ENCODE measurements at places on chromosomes 2 and 18.

- no peak for DNase-seq
- no peak overlapping the region for H3K27ac ChIP-seq
These were observed 113.5 kb downstream of the EFEMP1 start for GRCh38 chr2:55809875-55810621.

GRCh38 chr2:147872967-147873366 is 28.1 kb downstream of the ACVR2A start:
- peaks cover 46% of the 10 kb centered on the region for H3K4me1 ChIP-seq
- DNase-seq: no peak
- H3K4me3 ChIP-seq: no peak overlapping the region
- H3K27ac ChIP-seq: no peak overlapping the region
- H3K36me3 ChIP-seq: peaks cover 4% of the 10 kb centered on the region

GRCh38 chr18:47719096-47719780 is 211.2 kb downstream of the SMAD2 start:
- H3K27ac ChIP-seq: no peak overlapping the region
- H3K4me1 ChIP-seq: no peaks in the 10 kb centered on the region
- no peak overlapping the region for H3K4me3 ChIP-seq
- H3K27me3 ChIP-seq: peaks cover 4% of the 10 kb centered on the region
- no peaks in the 10 kb centered on the region for H3K36me3 ChIP-seq
- DNase-seq: no peak

DNA sequence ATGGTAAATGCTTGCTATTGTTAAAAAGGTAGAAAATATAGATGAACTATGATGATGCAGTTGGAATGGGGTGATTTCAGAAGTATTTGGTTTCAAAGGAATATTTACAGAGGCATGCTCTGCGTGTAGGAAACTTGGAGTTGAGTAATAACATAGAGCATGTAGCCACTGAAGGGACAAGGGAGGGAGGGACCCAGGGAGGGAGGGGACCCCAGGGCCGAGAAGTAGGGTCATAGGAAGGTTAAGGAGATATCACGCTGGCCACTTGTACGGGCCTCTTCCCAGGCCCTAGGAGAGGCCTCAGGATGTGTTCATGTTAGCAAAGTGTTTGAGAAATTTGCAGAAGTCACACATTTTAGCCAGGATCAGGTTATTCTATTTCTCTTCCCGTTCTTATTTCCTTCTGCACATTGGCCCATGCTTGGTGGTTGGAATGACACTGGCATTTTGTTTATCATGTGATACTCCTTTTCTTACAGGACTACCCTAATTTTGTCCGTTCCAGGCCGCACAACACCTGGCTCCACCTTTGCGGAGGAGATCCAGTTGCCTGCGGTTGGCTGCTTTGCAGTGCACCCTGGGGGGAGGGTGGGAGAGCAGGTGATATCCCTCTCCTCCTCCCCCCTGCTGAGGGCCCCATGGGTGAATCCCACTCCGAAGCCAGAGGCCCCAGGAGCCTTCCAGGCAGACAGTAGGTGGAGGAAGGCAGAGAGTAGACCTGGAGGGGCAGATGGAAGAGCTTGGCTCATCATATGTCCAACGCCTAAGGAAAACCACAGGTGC is 16.9 kb upstream of the ACKR3 start:
- H3K36me3 ChIP-seq: peaks cover 12% of the 10 kb centered on the region
- no peak for DNase-seq
- peaks cover 91% of the 10 kb centered on the region for H3K4me1 ChIP-seq
- H3K4me3 ChIP-seq: no peak overlapping the region
- no peaks in the 10 kb centered on the region for H3K27me3 ChIP-seq

DNA sequence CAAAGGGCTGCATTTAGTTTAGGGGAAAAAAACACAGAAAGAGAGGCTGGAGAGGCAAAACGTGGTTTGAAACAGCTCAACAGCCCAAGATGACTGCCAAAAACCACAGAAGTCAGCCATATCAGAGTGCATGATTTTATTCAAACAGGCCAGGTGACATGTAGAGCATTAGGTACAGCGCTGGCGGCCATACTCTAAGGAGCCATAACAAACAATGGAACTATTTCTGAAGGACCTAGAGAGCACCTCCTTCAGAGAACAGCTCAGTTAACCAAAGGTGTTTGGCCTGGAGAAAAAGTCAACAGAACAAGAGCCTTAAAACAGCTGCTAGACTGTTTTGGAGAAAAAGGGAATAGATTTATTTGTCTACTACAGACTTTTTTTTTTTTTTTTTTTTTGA is 2.6 kb downstream of the THADA start:
- H3K4me1 ChIP-seq: peaks cover 43% of the 10 kb centered on the region
- H3K27me3 ChIP-seq: no peaks in the 10 kb centered on the region
- H3K27ac ChIP-seq: peak overlapping the region; percentile 79
- peaks cover 71% of the 10 kb centered on the region for H3K36me3 ChIP-seq
- DNase-seq: no peak

DNA sequence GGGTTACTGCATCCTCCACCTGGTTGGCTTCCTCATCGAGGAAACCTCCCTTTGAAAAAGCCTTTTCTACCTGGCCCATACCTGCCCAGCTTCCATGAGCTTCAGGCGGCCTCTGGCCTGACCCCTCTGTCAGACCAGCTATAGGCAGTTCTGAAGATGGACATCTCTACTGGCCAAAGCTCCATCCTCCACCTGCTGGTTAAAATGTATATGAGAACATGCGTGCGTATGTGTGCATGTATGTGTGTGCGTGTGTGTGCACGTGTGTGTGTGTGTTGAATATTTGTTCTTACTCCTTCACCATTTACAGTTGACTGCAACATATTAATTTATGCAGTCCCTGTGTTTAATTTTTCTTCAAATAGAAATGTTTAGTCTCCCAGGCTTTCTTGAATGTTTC is 642.4 kb upstream of the RAB6C start:
- H3K4me3 ChIP-seq: no peak overlapping the region
- H3K27ac ChIP-seq: no peak overlapping the region
- no peaks in the 10 kb centered on the region for H3K4me1 ChIP-seq
- no peaks in the 10 kb centered on the region for H3K27me3 ChIP-seq
- DNase-seq: no peak
- no peaks in the 10 kb centered on the region for H3K36me3 ChIP-seq

- H3K4me1 ChIP-seq: no peaks in the 10 kb centered on the region
- no peak overlapping the region for H3K27ac ChIP-seq
- no peak for DNase-seq
These were observed 576.5 kb downstream of the EPHA4 start for GRCh38 chr2:220995581-220995980.

DNA sequence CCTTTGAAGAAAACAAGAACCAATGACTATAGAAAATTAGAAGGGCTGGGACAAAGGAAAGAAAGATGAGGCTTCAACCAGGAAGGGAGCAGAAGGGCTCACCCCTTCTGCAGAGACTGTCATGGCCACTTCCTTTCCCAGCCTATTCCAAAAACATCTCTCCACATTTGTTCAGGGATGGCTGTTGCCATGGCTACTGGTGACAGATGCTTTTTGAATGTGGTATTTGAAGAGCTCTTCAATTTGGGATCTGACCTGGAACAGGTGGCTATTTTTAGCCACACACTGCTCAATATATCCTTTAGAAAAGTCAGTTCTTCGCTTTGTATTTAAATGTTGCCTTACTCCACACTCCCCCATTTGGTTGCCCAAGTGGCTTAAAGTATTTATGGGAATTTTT is 64.1 kb upstream of the LCLAT1 start:
- no peaks in the 10 kb centered on the region for H3K36me3 ChIP-seq
- H3K4me3 ChIP-seq: no peak overlapping the region
- DNase-seq: no peak
- no peaks in the 10 kb centered on the region for H3K27me3 ChIP-seq

DNA sequence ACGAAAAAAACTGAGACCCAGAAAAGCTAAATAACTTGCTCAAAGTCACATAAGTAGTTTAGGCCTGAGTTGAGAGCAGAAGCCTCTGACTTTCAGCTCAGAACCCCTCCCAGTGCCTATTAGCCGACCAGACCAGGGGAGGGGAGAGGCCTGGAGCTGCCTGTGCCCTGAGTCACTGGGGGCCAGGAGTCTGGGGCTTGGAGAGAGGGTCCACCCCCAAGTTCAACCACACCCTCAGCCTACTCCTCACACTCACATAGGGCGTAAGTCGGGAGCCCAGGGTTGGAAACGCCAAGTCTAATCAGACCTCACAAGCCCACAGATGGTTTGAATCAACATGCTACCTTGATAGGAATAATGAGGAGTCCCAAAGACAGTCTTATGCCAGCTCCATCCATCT is 12.6 kb upstream of the PKDCC start:
- H3K36me3 ChIP-seq: no peaks in the 10 kb centered on the region
- H3K27me3 ChIP-seq: peaks cover 13% of the 10 kb centered on the region
- H3K27ac ChIP-seq: no peak overlapping the region
- DNase-seq: no peak
- no peak overlapping the region for H3K4me3 ChIP-seq
- H3K4me1 ChIP-seq: no peaks in the 10 kb centered on the region

- peak overlapping the region; percentile 90 for H3K27ac ChIP-seq
- peaks cover 92% of the 10 kb centered on the region for H3K4me1 ChIP-seq
- H3K27me3 ChIP-seq: no peaks in the 10 kb centered on the region
These were observed 9.7 kb downstream of the SMAD7 start for GRCh38 chr18:48940854-48941611.

DNA sequence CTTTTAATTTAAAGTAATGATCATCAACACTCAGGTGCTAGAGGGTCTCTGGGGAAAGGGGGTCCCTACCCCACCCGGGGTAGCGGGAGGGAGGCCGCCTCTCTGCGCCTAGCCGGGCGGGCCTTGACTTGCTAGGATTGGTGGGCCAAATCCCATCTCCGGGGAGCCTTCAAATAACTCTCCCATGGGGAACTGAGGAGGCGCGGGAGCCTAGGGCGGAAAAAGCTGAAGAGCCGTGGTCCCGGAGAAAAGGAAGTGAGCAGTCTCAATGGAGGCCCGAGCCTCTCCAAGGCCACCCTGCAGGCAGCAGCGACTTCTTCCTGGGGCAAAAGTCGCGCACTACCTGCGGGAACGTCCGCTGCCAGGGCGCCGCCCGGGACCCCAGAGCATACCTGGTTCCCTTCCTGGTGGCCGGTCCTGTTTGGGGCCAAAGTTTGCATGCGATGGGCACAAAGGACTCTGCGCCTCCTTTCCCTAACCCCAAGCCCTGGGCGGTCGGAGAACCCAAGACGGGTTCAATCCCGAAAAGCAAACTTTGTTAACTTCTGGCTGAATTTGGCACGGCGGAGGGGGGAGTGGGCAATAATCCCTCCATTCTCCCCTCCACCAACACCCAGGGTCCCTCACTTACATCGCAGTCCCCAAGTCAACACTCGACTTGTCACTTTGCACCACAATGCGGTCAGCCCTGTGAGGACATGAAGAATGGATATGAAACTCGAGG is 13.6 kb downstream of the EN1 start:
- no peaks in the 10 kb centered on the region for H3K36me3 ChIP-seq
- peaks cover 18% of the 10 kb centered on the region for H3K4me1 ChIP-seq
- H3K27ac ChIP-seq: no peak overlapping the region
- peaks cover 95% of the 10 kb centered on the region for H3K27me3 ChIP-seq
- DNase-seq: no peak

- no peak for DNase-seq
- no peaks in the 10 kb centered on the region for H3K27me3 ChIP-seq
- no peaks in the 10 kb centered on the region for H3K36me3 ChIP-seq
- H3K4me1 ChIP-seq: no peaks in the 10 kb centered on the region
- H3K27ac ChIP-seq: no peak overlapping the region
These were observed 940.5 kb upstream of the DDX18 start for GRCh38 chr2:116874021-116874420.

- peaks cover 9% of the 10 kb centered on the region for H3K4me1 ChIP-seq
- H3K27ac ChIP-seq: peak overlapping the region; percentile 18
- H3K27me3 ChIP-seq: no peaks in the 10 kb centered on the region
- DNase-seq: no peak
These were observed 8.5 kb downstream of the STEAP3 start for GRCh38 chr2:119231975-119232665.

GRCh38 chr18:4004183-4004829 is 450.8 kb downstream of the DLGAP1 start:
- H3K27me3 ChIP-seq: peaks cover 30% of the 10 kb centered on the region
- H3K27ac ChIP-seq: no peak overlapping the region
- H3K4me3 ChIP-seq: no peak overlapping the region
- H3K36me3 ChIP-seq: no peaks in the 10 kb centered on the region
- peaks cover 4% of the 10 kb centered on the region for H3K4me1 ChIP-seq
- no peak for DNase-seq

- H3K27me3 ChIP-seq: no peaks in the 10 kb centered on the region
- H3K36me3 ChIP-seq: peaks cover 60% of the 10 kb centered on the region
- H3K4me3 ChIP-seq: no peak overlapping the region
These were observed 40.0 kb upstream of the MCM6 start for GRCh38 chr2:135916207-135916606.

DNA sequence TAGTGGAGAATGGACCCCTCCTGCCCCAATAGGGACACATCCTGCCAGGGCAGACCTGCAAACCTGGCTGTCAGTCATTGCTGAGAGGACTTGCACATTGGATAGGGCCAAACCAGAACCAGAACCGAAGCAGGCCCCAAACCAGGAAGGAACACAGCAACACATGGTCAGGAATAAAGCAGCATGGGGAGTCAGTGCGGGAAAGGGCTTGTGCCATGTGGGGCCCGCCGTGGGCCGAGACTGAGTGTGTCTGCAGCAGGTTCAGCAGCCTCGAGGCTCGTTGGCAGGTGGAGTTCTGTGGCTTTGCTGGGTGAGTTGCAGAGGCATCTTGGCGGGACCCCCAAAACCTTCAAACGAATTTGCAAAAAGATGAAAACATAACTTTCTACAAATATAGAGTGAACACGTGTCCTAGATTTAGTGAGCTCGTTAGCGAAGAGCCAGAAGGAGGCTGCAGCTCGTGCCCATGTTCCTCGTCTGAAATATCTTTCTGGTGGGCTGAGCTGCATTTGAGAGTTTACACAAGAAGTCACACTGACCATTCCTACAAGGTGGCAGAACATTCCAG is 44.9 kb upstream of the LDLRAD4 start:
- H3K4me3 ChIP-seq: no peak overlapping the region
- peaks cover 26% of the 10 kb centered on the region for H3K4me1 ChIP-seq

DNA sequence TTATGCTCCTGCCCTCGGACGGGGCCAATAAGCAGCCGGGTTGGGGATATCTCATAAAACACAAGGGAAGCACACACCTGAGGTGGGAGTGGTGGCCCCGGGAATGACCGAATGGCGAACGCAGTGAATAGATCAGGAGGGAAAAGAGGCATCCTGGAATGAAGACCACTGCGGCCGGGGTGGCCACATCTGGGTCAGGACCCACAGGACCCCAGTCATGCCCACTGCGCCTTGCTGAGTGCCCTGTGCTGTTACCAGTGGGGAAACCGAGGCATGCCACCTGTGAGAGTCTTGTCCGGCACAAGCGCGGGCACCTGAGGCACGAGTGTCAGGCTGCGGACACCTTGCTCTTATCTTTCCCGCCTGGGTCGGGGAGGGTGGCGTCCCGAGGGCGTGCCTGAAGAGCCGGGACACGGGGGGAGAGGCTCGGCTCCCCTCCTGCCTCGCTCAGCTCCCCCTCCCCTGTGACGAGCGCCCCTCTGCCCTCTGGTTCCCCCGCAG is 1.6 kb downstream of the PDCD1 start:
- peak overlapping the region; percentile 73 for H3K27ac ChIP-seq
- H3K4me1 ChIP-seq: peaks cover 49% of the 10 kb centered on the region
